ENCODE measurements at places on chromosomes 6 and 20. TPM values are rescaled to one million over a fixed set of nuclear protein-coding genes. Genes with fewer than 3 reads are reported as not detected.

SLC4A11 gene
- 2.6 TPM for total RNA-seq

TP53TG5 gene
- total RNA-seq, result 1.0 TPM

CD93 gene
- 5.3 TPM for total RNA-seq

- DNase-seq, result no peak
Observed at GRCh38 chr6:19035461-19036195, 648.5 kb downstream of the RNF144B start.

DNA sequence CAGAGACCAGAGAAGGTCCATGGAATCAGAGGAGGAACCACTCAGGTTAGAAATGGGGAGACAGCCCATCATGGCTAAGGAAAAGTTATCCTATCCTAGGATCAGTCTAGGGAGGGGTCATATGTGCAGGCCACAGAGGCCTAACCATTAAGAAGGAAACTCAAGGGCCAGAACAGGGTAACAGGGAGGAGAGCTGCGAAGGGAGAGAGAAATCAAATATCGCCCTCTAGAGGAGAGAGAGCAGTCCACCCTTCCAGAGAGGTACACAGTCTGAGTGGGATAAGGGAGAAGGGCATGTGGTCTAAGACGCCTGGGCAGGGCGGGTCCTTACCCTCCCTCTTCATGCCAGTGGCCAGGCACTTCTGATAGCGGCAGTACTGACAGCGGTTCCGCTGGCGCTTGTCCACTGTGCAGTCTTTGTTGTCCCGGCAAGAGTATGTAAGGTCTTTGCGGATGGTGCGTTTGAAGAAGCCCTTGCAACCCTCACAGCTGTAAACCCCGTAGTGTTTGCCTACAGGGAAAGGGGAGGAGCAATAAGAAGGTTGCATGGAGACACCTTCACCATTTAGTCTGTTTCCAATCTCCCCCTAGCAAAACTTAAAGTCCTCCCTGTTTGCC lies 2.9 kb downstream of the RXRB start:
- DNase-seq, result peak; percentile 49

APMAP gene
- total RNA-seq, result 63.3 TPM

PXMP4 gene
- 18.1 TPM for total RNA-seq

GRCh38 chr6:128600397-128600951 lies 80.1 kb upstream of the PTPRK start:
- DNase-seq, result no peak

- no peak for DNase-seq
Observed at GRCh38 chr6:29747688-29748250, 24.5 kb downstream of the HLA-F start.

DNA sequence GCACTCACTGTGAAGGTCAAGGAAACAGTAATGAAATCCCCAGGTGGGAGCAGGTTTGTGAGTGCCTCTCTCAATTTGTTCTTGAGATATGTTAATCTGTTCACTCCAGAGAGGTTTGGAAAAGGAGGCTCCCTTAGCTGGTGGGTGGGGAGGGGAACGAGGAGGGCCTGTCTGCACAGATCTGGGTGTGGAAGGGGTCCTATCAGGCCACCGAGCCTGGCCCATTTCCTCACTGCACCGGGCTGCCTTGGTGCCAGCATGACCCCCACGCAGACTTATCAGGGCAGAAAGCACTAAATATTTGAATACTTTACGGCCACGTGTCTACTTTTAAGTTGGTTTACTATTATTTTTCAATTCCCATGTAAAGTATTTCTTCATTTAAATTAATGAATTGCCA lies 8.3 kb downstream of the AGPAT4 start:
- no peak for DNase-seq

LPIN3 gene
- 46.2 TPM for total RNA-seq

SULF2 gene
- 97.9 TPM for total RNA-seq

GRCh38 chr6:165833355-165833754 lies 170.3 kb upstream of the PDE10A start:
- no peak for DNase-seq

RAB44 gene
- total RNA-seq, result 0.30 TPM

CPNE5 gene
- 4.6 TPM for total RNA-seq

RWDD2A gene
- 2.1 TPM for total RNA-seq

- DNase-seq, result no peak
Observed at GRCh38 chr6:111113336-111114086, 26.2 kb downstream of the SLC16A10 start.

DNA sequence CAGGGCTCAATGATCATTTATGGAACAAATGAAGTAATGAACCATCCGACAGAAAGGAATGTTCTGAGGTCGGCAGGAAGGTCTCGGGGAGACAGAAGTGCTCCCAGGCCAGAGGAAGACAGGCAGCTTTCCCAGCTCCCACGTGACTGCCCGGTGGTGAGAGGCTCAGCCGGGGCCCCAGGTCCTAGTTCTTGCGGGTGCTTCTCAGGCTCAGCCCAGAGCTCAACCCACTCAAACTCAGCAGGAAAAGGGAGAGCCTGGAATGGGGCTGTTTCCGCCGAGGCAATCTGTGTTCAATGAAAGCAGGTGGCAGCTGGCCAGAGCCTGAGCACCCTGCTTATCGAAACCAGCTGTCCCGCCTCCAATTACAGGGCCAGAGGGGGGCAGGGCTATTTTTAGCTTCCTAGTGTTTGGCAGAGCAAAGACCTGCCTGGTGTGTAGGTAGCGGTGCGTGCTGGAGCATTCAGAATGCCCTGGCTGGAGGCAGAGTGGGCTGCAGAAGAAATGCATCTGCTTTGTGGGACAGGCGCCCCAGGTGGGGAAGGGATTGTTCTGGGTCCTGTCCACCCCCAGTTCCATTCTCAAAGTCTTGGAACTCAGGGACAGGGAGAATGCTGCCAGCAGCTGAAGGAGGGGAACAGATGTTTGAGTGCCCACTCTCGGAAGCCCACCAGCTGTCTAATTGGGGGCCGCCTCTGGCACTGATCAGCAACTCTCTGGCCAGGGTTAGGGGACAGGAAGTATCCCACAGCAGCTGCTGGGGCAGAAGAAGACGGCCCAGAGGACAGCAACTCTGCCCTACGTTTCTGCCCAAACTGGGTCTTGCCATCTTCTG lies 145.1 kb downstream of the PREX1 start:
- DNase-seq, result peak; percentile 94

DNA sequence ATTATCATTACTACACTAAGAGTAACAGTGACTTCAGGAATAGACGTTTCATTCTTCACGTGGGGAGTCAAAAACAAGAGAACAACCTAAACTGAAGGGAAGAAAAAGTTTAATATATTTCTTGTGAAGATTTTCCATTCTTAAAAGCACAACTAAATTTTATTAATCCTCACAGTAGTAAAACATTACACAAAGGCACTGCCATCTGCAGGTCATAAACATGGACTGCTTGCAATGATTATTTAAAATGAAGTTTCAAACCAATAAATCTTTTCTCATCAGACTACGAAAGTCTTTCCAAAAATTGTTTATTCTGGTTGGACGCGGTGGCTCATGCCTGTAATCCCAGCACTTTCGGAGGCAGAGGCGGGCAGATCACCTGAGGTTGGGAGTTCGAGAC lies 2.6 kb downstream of the NCOA5 start:
- DNase-seq, result no peak

- DNase-seq, result no peak
Observed at GRCh38 chr6:125658136-125658535, 91.3 kb upstream of the HEY2 start.

- no peak for DNase-seq
Observed at GRCh38 chr6:135624402-135625295, 127.1 kb upstream of the AHI1 start.

SLC25A27 gene
- total RNA-seq, result 7.1 TPM

DNA sequence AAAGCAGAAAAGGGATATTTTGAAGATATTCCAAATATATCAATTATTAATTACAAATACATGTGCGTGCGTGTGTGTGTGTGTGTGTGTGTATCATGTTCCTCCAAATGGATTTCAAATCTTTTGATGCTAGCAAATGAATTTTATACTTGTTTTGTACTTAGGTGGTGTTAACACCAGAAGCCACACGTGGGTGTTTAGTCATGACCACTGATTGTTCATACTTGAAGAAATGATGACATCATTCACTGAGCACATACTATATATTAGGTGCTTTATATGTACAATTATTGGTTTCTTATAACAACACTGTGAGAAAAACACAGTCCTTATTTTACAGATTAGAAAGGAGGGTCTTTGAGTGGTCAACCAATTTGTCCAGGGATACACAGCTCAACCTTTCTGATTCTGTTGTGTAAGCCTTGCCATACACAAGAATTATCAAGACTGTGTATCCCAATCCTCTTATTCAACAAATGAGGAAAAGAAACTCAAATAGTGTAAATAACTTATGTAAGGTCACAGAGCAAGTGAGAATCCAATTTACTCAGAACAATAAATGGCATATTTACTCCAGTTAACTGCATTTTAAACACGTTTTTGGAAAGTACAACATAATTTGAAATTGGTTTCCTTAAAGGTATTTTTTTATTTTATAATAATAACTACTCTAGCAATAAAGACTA lies 88.5 kb downstream of the BCAS1 start:
- no peak for DNase-seq

SCGN gene
- total RNA-seq, result 4.6 TPM

GRCh38 chr6:15876406-15876805 lies 213.6 kb upstream of the DTNBP1 start:
- DNase-seq, result no peak

- no peak for DNase-seq
Observed at GRCh38 chr20:37749620-37750403, 56.0 kb downstream of the CTNNBL1 start.

GRCh38 chr6:156557251-156557910 lies 219.8 kb upstream of the ARID1B start:
- no peak for DNase-seq

GRCh38 chr20:39676857-39677391 lies 714.8 kb downstream of the DHX35 start:
- peak; percentile 20 for DNase-seq

PRRT1 gene
- total RNA-seq, result 0.90 TPM

MYCT1 gene
- total RNA-seq, result 1.9 TPM

DNA sequence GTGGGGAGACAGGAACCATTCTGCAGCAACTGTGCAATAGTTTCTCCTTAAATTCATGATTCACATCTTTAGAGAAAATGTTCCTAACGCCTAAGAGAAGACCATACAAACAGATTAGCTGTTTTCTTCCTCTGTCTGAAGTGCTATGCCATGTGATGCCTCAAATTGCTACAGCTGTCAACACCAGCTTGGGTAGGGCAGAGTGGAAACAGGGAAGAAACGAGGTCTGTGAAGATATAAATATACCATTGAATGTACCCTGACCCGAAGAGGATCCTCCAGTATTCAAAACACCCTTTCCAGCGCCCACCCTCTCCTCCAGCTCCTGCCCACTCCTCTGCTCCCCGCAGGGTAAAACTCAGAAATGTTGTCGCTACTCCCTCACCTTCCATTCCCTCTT lies 40.3 kb upstream of the PRND start:
- DNase-seq, result no peak

BPIFB2 gene
- total RNA-seq, result not detected

DNA sequence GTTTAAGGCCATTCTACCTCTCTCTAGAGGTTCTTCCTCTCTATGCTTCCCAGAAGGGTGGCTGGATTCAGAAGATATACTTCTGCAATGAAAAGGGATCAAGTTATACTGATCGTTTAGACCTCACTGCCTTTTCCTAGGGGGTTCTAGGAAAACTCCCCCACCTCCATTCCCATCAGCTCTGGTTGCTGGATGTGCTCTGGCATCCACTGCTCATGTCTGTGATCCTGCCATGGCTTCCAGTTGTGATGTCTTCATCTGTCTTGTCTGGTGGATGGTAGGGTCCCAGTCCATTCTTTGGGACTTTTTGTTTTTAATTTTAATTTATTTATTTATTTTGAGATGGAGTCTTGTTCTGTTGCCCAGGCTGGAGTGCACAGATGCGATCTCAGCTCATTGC lies 118.4 kb downstream of the BTBD3 start:
- no peak for DNase-seq

DNA sequence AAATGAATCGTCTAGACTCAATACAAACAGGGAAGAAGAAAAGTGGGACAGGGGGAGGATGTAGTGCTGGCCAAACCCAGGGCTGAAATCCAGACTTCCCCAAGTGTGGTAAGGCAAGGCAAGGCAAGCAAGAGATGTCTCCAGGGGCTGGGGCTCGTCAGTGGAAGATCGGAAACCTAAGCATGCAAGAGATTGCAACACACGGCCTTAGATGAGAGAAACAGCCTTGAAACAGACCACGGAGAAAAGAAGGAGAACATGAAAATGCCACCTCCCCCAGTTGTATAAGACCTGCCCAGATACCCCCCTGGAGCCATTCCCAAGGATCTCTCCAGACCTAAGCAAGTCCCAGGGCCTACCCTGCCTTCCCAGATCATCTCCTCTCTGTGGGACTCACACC lies 20.0 kb downstream of the VEGFA start:
- no peak for DNase-seq

DNA sequence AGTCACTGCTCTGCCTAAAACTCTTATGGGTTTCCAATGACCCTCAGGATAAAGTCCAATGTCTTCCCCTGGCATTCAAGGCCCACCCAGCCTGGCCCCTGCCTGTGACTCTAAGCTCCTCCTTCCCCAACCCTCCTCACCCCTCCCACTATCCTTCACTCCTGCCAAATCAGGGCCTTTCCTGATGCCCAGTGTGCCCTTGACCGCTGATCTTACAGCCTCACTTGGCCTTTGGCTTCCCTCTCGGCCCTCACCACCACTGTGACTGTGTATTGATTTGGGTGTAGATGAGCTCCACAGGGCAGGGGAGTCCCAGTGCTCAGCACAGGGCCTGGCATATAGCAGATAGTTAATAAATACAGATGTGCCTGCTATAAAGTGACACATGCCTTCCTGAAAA lies 115.7 kb downstream of the TOX2 start:
- DNase-seq, result no peak

- no peak for DNase-seq
Observed at GRCh38 chr6:111777357-111777756, 95.9 kb downstream of the FYN start.

DNA sequence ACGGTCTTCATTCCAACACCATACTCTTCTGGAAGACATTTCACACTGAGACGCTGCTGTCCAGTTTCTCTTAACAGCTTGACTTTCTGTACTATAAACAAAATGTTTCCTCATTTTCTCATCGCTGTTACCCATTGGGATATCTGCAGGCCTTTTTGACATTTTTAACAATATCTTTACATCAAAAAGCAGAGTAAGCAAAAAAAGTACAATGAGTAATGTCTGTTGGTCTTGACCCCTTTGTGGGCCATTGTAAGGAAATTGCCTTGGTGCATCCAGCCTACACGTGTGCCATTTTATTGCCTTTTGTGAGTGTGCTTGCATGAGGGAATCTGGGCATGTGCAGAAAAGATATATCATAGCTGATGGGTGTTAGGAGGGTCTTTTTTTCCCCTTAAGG lies 129.1 kb upstream of the MANEA start:
- no peak for DNase-seq

- DNase-seq, result no peak
Observed at GRCh38 chr6:131967948-131968347, 16.8 kb upstream of the CCN2 start.

LAMP5 gene
- total RNA-seq, result 0.30 TPM

GRM1 gene
- 0.11 TPM for total RNA-seq

DNA sequence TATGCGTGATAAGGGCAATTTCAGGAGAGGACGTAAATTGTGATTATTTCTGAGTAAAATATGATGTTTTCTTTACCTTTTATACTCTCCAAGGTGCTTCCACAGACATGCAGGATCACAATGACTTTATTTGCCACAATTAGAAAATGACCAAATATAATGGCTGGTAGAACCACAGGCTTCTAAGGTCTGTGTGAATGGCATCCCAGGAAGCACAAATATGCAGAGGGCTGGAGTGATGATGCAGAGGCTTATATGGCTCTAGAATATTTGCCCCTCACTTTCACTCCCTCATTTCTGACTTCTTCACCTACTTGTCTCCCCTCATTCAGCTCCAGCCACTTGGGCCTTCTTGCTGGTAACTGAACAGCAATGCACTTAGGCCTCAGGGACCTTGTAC lies 502.1 kb upstream of the MAP3K7 start:
- no peak for DNase-seq
